ENCODE measurements at places on chromosomes 12 and 14.
A peak's percentile ranks its signal among the peaks of the same experiment; 100 is the strongest.

GRCh38 chr12:58818546-58818945 is 101.8 kb downstream of the LRIG3 start:
- no peak for DNase-seq

GRCh38 chr12:112855375-112855774 is 51.4 kb upstream of the OAS1 start:
- no peak for DNase-seq

DNA sequence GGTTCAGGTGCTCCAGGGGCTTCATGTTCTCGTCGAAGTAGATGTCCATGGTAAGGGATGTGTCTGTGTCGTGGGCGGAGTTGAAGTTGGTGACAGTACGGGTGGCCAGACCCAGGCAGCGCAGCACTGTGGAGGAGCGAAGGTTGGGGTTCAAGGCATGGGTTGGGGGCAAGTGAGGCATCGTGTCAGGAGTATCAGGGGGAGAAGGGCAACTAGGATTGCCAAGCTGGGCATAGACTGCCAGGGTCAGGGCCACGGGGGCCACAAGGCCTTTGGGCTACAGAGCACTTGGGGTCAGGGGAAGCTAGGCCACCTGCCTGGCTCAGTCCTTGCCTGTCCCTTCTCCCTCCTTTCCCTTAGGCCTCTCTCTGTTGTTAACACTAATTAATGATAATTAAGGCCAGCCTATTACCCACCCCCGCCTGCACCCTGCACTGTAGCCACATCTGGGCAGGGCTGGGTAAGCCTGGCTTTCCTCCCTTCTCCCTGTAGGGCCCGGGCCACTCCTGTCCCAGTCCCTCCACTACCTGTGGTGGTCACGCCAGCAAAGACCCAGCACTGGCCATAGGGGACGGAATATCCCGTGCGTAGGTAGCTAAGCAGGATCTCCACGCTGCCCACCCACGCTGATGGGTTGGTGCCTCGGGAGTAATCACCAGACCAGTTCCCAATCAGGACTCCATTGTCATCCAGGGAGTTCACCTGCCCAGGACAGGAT is 4.3 kb downstream of the TGM1 start:
- no peak for DNase-seq

- DNase-seq = no peak
Observed at GRCh38 chr12:47488888-47489287, 216.9 kb downstream of the RPAP3 start.

- no peak for DNase-seq
Observed at GRCh38 chr12:16619537-16619936, 13.6 kb upstream of the LMO3 start.

DNA sequence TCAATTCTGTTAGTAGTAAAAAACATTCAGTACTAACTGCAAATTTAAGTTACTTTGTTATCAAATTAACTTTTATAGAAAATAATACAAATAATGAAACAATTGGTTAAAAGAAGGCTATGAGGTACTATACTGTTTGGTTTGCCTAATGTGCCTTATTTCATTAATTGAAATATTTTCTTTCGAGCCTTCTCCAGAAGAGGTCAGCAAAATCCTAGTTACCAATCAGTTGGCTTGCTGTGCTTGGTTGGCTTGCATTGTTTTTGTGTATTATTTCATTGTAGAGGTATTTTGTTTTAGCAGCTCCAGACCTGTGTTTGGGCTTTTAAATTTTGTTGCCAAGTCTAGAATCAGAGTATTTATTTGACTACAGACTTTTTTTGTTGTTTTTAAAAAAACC is 68.5 kb downstream of the AEBP2 start:
- no peak for DNase-seq

DNA sequence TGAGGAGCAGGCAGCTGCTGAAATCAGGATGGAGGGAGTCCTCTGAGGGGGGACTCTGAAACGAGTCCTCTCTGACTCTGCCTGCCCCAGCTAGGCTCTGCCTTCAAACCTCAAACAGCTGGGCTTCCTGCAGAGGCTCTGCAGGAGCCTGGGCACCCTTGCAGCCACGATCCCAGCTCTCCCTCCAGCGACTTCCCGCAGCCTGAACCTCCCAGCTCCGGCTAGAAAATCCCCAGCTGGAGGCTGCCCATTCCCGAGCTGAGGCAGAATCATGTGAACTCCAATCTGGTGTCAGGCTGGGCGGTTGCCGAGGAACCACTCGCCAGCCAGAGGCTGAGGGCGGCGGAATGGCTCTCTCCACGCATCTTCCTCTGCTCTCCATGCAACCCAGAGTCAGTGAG is at the start of gene GPR68:
Gene GPR68 (minus strand): TSS at position 204 of the 401 bp plus-strand sequence. CDS start 9,654 bp downstream, outside the sequence.
- no peak for DNase-seq

DNA sequence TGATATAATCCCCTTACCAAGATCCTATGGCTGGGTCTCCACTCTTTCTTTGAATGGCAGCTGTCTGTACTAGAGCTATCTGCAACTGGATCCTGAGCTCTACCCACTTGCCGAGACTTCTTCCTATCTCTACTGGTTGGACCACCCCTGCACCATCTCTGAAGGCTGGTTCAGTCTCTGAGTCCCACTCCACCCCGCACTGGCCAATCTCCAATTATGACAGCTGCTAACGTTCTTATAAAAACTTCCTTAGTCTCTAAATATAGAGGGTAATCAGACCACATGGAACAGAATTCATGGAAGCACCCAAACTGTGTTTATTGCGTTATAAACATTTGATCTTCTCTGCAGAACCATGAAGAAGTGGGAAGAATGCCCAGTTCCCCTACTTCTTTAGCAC is 186.6 kb upstream of the EEA1 start:
- DNase-seq = no peak

DNA sequence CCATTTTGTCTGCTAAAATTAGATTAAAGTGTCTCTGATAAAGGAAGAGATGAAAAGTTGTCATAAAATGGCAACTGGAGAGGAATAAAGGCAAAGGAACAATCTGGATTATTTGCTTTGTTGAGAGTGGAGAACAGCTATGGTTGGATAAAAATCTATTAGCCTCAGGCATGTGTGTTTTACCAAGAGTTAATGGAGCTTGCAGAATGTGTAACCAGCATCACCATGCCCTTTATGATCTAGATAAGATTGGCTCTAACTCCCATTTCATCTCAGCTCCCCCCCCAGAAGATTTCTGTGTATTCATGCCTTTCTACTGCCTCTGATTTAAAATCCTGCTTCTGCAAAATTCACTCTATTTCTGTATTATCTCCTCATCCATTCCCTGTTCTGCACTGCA is 93.8 kb downstream of the GALC start:
- DNase-seq = no peak

DNA sequence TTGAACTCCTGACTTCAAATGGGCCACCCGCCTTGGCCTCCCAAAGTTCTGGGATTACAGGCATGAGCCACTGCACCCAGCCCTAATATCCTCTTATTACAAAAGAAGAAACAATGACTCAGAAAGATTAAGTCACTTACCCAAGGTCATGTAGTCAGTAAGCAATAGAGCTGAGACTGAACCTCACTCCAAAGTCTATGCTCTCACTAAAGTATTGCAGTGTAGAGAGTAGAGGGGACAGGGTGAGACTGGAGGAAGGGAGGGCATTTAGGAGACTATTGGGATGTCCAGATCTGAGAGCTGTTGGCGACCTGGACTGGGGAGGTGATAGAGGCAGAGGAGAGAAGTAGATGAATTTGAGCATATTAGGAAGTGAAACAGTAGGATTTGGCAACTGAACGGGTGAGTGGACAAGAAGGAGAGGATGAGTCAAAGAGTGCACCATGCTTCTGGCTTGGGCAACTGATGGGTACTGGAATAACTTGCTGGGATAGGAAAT is 11.8 kb downstream of the P2RX7 start:
- no peak for DNase-seq

DNA sequence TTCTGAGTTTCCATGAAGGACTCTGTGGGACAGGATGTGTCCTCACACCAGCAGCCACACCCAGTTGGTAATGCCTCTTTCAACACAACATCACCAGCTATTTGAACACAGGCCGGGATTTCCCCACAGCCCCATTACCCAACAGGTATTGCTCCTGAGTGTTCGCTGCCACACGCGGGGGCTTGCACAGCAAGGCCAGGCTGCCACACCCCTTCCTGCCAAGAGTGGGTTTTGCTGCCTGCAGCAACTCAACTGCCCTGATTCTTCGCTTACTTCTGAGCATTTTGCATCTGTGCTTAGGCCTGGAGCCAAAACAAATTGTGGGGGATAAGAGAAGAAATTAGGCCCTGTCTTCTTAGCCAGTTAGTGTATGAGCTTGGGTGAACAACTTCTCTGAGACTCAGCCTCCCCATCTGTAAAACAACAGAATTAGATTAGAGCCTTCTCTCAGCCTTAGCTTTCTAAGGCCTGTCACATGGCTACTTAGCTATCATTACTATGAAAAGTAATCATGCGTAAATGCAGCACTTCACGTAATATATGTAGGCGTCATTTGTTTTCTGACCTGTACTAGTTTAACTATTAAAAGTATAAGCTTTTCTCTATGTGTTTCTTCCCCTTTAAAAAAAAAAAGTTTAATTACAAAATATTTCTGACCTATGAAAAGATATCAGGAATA is 20.0 kb downstream of the CKAP4 start:
- no peak for DNase-seq

DNA sequence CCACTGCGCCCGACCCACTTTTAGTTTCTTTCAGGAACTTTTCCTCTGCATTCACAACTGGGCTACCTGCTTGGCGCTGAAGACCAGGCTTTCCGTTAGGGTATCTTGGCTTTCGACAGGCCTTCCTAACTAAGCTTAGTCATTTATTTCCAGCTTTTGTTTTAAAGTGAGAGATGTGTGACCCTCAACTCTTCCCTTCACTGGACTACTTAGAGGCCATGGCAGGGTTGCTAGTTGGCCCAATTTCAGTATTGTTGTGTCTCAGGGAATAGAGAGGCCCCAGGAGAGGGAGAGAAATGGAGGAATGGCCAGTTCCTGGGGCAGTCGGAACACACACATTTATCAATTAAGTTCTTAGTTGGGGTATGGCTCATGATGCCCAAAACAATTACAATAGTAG is 10.4 kb downstream of the MTA1 start:
- no peak for DNase-seq

GRCh38 chr12:118749646-118750045 is 231.7 kb upstream of the SRRM4 start:
- DNase-seq = no peak

DNA sequence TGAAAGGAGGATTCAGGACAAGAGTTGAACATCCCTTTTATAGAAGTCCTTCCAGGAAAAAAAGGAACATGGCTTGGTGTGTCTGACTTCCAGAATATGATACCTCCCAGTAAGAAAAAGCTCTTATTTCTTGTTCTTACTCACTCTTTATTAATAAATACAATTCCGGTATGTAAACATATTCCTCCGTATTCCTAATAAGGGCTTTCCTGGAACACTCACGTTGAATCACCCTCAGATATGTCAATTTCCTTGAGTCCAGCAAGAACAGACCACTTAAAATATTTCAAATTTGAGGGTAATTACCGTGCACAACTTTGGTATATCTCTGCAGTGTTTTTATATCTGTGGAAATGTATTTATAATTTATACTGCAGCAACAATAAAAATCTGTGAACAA is 385.6 kb downstream of the SYT1 start:
- DNase-seq = no peak

DNA sequence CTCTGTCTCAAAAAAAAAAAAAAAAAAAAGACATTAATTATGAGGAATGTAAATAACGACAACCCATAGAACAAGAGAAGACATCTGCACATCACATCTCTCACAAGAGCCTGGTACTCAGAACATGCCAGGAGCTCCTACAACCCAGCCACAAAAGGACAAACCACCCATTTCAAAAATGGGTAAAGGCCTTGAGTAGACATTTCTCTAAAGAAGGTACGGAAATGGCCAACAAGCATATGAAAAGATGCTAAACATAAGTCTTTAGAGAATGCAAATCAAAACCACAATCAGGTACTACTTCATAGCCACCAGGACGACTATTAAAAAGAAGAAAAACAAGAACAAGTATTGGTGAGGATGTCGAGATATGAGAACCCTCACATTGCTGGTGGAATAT is 13.3 kb downstream of the AMN start:
- DNase-seq = no peak

GRCh38 chr14:103910262-103910935 is 17.9 kb upstream of the TDRD9 start:
- DNase-seq = peak; percentile 56

DNA sequence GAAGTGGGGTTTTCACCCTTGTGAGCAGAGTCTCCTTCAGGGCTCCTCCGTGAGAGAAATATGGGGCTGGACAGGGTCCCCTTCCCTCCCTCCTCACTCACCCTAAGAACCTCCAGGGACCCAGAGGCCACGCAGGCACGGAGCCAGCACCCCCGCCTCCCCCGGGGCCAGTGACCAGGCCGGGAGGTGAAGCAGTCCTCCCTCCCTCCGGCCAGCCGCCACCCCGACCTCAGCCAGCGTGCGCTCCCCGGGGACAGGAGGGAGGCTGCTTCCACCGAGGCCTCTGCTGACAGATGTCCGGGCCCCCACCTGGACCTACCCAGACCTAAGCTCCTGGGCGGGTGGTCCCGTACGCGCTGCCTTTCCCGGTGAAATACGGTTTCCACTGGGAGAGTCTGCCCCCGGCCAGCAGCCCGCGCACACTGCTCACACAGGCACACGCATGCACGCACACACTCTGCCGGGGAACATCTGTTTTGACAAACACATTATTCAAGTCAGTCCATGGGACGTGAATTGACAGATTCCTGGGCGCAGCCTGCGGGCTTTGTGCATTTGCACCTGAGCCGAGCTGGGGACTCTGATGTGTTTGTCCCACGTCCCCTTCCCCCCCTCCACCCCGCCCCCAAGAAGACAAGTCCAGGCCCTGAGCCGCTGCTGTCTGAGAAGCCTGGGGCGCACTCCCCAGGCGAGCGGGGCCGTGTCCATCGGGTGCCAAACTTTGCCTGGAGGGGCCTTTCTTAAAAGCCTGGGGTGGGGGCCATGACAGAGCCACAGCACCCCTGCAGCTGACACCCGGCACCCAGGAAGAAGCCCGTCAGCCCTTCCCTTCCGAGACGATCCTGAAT is 725 bp downstream of the RIMBP2 start:
- no peak for DNase-seq

DNA sequence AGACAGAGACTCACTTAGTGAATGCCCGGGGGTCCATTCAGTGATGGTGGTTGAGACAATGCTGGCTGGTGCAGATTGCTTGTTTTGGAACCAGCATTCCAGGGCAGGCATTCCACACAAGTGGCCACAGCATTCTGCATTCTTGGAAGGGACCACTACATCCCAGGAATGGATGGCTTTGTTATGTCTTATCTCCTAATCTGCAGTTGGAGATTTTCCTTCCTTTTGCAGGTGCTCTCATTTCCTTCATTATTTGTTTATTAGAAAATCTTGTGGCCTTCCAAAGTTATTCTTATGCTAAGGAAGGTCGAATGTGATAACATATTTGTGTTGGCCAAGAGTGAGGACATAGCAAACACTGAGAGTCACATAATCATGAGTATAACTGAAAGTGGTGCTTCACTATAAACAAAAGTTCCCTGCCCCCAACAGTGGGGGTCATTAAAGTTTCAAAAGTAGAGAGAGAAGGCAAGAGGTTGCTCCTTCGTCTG is 66.0 kb downstream of the BMP4 start:
- no peak for DNase-seq

DNA sequence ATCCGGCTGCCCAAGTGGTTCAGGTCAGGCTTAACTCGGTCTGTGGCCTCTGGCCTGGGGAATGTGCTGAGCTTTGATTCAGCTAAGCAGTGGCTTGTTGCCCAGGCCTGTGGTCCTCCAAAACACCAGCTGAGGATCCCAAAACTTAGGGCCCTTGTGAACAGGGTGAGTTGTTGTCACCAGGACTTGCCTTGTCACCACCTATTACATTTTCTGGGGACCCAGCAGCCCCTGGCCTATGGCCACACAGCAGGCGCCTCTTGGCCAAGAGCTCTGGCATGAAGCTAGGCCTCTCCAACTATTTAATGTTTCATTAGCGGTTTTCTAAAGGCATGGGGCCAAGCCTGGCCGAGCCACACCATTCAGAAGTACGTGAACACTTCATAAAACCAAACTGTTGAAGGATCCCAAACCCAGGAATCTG is 343.7 kb downstream of the CACNA1C start:
- no peak for DNase-seq

All from NCI-H2029 treated with DMSO at 0.1 percent for 48 hours (cell line).